ENCODE measurements at places on chromosomes 6 and 20.

DNA sequence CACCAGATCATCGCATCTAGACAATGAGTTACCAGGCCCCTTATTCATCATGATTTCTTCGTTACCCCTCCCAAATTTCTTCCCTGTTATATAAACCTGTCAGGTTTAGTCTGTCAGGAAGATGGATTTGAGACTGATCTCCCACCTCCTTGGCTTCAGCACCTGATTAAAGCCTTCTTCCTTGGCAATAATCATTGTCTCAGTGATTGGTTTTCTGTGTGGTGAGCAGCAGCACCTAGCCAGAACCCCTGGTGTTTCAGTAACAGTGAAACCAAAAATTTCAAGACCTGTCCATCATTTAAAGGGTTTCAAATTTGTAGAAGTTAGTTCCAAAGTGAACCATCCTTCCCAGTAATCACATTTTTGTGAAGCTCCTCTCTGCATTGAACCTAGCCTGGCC, 209.8 kb upstream of the GJE1 start:
- no peak for DNase-seq

DNA sequence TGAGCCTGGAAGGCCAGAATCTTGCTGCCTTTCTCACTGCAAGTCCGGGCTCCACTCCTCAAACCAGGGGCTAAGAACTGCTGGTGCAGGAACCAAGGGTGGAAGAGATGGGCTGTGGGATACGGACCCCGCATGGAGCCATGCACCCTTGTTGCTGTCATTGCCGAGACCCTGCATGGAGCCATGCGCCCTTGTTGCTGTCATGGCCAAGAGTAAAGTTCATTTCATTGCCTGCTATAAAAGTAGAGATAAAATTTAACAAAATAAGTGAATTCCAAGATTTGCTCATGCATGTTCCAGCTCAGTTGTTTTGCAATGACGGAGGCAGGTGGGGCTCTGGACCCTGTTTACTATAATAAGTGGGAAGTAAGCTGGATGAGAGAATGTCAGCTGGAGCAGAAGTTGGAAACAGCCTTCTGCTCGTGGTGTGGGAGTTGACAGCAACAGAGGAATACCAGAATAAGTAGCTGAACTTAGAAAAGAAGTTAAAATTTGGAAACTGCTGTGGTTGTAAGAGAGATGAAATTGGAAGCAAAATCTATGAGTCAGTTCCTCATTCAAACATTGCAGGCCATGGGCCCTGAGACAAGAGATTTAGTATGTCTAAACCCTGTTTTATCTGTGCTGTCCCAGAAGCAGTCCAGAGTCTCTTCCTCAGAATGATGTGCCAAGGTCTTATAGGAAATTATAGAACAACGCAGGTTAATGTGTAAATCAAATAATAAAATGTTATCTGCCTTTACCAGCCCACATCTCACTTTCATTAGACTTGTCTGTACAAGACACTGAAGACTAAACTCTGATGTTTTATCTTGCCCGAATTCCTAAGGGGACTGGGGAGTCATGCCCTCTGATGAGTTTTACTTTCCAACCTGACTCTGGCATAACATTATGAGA, 15.8 kb upstream of the THBS2 start:
- DNase-seq, result no peak

DNA sequence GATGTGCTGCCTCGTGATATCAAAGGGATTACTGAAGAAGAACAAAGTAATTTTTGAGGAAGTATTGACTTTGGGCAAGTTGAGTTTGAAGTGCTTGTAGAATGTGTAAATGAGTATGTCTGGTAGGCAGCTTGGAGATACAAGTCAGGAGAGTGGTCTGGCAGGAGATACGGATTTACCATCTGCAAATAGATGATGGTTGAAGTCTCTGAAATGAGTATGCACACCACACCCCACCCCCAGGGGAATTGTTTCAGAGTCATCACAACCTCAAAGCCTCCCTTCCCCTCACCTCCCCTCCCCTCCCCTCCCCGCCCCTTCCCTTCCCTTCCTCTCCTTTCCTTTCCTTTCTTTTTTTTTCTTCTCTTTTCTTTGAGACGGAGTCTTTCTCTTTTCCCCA, 16.4 kb upstream of the MCUR1 start:
- no peak for DNase-seq

- DNase-seq, result no peak
Observed at GRCh38 chr20:25013478-25014380, 21.2 kb upstream of the APMAP start.

- no peak for DNase-seq
Observed at GRCh38 chr6:165991341-165991740, 176.3 kb downstream of the TBXT start.

DNA sequence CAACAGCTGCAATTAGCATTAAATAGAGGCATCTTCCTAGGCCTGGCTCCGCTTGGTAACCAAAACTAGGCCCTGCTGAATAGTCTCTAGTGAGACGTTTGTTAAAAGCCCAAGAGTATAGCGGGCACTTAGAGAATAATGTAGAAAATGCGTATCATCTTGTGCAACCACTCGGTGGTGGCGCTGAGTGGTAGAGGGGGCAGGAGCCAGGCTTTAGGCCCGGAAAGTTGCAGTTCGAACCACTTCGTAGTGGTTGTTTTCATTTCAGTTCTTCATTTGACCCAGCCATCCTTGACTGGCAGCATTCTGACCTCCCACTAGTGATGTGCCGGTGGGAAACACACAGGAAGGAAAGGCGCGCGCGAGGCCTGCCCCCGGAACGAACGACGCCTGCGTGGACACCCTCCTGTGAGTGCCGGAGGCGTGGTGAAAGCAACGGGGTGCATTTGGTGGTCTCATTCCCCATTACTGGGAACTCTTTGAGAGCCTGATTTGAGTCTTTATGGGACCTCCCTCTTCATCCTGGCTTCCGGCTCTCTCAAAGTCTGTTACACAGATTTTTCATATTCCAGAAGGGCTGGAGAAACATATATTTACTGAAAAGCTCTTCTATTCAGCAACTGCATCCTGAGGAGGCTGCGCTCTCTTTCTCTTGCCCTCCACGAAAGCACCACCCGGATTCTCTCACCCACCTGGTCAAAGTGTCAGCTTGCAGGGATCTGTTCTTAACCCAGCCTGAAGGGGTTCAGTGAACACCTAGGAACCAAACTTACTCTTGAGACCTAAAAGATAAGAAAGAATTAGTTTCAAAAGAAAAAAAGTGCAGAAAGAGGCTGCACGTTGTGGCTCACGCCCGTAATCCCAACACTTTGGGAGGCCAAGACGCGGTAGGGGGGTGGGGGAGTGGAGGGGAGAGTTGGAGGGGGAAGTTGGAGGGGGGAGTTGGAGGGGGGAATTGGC, 18.2 kb downstream of the GPX5 start:
- DNase-seq, result no peak

GRCh38 chr20:62707921-62708521, 615 bp upstream of the NTSR1 start:
- peak; percentile 10 for DNase-seq

- DNase-seq, result no peak
Observed at GRCh38 chr6:136230219-136230853, 19.8 kb downstream of the MTFR2 start.

DNA sequence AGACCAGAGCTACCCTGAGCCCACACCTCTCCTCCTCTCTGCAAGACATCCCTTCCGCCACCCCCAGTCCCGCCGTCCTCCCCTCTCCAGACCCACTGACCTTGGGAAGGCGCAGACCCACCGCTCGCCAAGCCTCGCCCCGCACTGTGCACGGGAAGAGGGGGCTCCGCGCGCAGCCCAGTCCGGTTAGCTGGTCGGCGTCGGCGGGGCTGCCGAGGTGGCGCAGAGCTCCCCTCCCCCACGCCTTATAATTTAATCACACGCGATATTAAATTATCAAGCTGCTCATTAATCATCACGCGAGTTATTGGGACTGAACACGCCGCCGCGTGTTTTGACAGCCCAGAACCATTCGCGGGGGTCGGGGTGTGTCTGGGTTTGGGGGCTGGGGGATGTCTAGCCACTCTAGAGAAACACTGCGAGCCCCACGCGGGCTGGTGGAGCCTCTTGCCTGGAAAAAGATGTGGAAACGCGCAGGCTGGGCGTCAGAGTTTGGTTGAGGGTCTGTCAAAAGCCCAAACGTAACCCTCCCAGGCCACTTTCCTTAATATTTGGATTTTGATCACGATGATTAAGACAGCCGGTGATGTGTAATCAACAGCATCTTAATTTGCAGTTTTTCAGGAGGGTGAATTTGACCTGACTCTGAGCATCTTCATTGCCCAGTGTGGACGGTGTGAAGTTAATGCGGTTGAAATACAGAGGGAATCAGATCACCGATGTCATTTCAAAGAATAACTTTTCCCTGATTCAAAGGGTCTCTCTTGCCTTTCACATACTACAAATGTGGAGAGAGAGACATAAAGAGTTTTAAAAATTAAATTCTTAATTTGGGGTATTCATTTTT, at the start of gene LINC00237:
LINC00237 (minus strand) TSS at position 188 of the 847 bp plus-strand sequence.
- DNase-seq, result peak; percentile 27

DNA sequence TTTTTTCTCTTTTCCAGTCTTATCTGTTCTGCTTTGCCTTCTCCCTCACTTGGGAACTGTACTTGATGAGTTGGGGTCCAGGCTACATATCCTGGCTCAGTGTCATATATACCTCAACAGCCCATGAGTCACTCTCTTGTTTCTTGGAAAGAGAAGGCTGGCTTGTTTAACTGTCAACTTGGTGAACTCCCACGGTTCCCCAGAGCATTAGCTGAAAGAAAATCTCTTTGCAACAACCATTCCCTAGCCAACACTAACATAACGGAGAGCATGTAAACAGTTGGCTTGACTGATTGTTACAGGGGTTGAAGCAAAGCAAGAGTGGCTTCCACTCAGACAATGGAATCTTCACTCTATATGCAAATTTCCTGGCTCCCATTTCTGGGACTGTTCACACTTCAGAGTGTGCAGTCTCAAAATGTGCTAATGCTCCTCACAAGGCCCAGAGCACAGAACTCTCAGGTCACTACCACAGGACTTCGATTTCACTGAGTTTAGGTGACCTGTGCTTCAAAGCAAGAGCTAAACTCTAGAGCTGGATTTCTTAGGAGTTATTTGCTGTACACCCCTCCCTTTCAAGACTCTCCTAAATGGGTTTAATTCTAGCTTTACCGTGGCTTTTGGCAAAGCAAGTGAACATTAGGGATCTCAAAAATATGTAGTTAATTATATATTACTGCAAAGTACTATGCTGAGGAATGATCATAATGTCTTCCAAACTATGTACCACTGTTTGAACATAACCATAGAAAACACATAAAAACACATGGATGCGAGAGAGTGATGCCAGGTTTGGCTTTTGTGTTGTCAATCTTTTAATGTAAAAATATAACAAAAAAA, 609.8 kb downstream of the RFPL4B start:
- no peak for DNase-seq

DNA sequence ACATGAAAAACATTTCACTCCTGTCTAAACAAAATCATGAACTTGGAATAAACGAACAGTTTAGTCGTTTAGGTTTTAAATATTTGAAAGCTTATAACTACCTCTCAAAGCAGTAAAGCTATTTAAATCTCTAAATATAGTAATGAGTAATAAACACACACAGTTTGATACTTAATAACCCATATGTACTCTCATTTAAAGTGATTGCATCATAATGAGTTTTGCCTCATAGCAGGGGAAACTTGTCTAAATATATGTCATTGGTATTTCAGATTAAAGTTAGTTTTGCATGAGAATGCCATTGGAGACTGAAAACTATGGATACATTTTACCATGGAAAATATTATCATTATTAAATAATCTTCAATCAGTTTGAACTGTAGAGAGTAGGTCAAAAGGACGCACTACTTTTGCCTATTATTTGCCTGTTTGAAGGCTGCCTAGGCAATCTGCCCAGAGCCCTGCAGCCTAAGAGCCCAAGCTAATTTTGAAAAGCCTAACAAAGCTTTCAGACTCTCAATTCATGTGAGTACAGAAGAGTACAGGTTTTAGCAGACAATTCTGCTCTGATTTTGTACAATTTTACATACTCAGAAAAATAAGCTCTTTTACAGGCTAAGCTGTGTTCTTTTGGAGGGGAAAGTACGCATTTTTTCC, 632.8 kb downstream of the HACE1 start:
- DNase-seq, result peak; percentile 44

DNA sequence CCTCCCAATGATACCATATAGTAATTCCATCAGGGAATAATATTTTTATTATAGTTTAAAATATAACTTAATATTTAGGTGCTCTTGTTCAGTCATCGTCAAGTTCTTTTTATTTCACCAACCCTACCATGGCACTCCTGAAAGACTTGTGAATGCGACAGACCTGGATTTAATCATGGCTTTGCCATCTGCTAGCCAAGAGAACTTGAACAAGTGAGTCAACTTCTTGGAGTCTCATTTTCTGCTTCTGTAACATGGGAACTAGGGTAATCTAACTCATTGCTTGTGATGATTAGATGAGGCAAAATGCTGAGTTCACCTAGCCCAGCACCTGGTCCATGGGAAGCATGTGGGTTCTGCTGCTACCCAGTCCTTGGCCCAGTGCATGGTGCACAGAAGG, 62.9 kb downstream of the ESR1 start:
- no peak for DNase-seq

DNA sequence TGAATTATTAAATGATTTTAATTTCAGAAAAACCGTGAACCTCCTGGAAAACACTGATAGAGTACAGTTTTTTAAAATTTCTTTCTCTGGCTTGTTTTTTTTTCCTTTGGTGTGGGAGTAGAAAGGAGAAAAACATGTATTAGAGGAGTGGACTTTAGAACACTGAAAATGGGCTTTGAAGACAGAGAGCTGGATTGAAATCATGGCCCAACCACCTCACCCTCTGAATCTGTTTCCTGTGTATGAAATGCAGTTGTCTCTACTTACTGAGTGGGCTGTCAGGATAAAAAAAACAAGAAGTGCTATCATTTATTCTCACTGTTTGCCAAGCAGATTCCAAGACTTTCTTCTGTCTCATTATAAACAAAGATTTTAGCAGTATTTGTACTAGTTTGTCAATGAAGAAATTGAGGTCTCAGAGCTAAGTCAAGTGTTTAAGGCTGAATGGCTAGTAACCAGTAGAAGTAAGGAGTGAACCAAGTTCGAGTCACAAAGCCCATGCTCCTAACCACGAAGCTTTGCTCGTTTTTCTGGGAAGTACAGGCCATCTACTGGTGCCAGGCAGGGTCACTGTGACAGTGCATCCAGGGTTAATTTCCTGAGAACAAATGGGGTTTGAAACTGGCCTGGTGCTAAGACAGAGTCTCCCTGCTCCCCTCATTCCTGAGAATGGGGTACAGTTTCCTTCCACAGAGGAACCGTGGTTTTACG, 256.4 kb downstream of the TMEM242 start:
- no peak for DNase-seq

DNA sequence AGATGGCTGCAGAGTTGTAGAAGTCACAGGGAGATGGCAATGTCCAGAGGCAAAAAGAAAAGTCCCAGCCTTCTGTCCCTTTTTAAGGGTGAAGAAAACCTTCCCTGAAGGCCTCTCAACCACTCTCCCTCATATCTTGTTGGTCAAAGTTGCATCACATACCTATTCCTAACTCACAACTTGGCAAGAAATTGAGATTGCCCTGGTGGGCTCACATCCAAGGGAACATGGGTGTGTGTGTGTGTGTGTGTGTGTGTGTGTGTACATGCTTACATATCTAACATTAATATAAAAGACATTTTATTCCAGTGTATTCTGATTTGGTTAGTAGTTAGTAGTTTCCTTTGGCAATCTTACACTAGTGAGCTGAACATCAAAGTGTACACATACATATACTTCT, 144.3 kb upstream of the SALL4 start:
- DNase-seq, result no peak

All from NCI-H1417 (cell line).